ENCODE measurements at places on chromosomes 4 and X.

GRCh38 chr4:84385203-84385602 is 113.9 kb downstream of the NKX6-1 start:
- no peak for DNase-seq

GRCh38 chrX:42955349-42955748 is 177.4 kb upstream of the PPP1R2C start:
- no peak for DNase-seq

DNA sequence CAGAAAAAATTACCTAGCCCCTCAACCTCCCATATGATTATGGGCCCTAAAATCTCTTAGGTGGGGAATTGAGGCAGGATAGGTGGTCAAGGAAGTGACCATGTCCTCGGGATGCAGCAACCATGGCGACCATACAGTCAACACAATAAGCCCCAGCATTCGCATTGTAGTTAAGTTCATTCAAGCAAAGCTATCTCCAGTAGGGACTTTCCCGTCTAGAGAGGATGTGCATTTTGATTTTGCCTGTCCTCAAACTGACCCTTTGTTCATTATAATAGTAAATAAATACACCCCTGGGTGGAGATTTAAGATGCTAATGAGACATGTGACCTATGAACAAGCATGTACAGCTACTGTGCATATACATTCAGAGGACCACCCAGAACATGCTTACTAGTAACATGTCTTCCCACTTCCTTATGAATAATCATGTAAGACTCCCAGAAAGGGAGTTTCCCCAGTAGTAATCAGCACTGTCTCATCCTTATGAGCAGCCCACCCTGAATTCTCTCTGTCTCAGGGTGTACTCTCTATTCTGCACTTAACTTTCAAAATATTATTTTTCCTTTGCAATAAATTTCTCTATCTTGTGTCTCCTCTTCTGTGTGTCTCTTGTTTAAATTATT is 74.3 kb downstream of the NUDT11 start:
- DNase-seq: no peak

- DNase-seq: no peak
These were observed 467.7 kb downstream of the IDS start for GRCh38 chrX:149037281-149037870.

- no peak for DNase-seq
These were observed 29.8 kb upstream of the SLC7A3 start for GRCh38 chrX:70960730-70961129.

- no peak for DNase-seq
These were observed 103.2 kb downstream of the SRPX start for GRCh38 chrX:38117485-38117884.

GRCh38 chr4:48429709-48430474 is 53.3 kb upstream of the SLC10A4 start:
- DNase-seq: no peak
